ENCODE measurements at places on chromosomes 2 and 18.

GRCh38 chr2:138036522-138036921 is 72.2 kb downstream of the HNMT start:
- DNase-seq = no peak

DNA sequence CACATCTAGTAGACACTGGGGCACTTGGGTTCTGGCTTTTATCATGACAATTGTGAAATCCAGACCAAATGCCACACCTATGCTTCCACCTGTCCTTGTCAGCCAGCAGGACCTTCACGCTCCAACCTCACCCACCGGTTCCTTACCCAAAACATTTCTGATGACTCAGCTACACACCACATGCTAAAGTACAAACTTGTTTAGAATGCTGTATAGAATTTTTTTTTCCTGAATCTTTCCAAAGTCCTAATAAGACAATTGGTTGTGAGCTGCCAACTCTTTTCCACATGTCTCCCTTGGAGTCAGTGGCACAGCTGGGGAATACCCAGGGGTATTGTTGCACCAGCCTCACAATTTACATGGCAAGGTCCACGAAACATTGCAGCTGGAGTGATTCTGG is 75.5 kb upstream of the LPIN2 start:
- DNase-seq = no peak

DNA sequence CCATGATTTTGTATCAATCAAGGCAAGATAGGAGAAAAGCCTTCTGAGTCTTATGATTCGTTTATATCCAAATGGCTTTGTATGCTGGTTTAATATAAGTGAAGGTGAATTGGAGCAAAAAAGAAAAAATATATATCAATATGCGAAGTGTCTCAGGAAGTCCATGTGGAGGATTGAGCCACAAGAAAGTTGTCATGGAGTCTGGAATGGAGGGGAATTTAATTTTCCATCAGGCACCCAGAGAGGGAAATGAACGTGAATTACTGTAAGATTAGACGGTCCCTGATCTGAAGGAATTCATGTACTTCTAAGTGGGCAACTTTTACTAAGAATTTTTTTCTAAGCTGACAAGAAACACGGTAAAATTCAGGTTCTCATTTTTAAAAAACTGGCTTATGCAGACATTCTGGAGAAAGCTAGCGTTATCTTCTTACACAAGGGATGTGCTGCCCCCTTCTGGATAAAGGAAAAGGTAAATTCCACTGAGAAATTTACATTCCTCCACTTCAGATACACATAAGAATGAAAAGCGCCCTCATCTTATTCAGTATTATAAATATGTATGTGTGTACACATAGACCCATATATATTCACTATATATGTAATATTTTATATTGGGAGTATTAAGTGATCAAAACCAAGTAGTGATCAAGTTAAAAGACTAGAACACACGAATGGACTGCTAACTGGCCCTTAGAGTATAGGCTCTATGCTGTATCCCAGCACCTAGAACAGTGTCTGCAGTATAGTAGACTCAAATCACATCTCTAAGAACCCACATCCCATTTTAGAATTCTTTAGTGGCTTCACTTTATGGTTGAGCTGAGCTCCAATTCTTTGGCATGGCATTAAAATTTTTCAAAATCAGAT is 289.0 kb upstream of the TFPI start:
- peak; percentile 36 for DNase-seq

- DNase-seq = no peak
Observed at GRCh38 chr2:175612280-175612679, 389.8 kb downstream of the LNPK start.

All from epithelial cell of proximal tubule (primary cell).